Occipital lobe (tissue), 3 donors: ENCODE measurements at places on chromosomes 16 and 17. TPM values are rescaled to one million over a fixed set of nuclear protein-coding genes. Genes with fewer than 3 reads are reported as not detected.

Gene TMEM238L
- not detected for total RNA-seq

Gene REXO5
- total RNA-seq = 9.4 TPM

Gene RNF227
- 7.3 TPM for total RNA-seq

Gene HSPB9
- total RNA-seq = not detected

Gene KRTAP2-3
- not detected for total RNA-seq

Gene PRAC2
- not detected for total RNA-seq

Gene ZNF276
- total RNA-seq = 14.2 TPM

Gene KRT33A
- not detected for total RNA-seq

Gene MTMR4
- 119 TPM for total RNA-seq

Gene RAC3
- total RNA-seq = 76.0 TPM

Gene TMC7
- 2.8 TPM for total RNA-seq

Gene RAB26
- total RNA-seq = 5.8 TPM

Gene SLC9A5
- 1.2 TPM for total RNA-seq

Gene CCDC200
- total RNA-seq = not detected

Gene TNP2
- total RNA-seq = not detected

Gene CD68
- total RNA-seq = 0.62 TPM

Gene SLC38A8
- not detected for total RNA-seq

Gene IGSF6
- 3.1 TPM for total RNA-seq

Gene CDH3
- total RNA-seq = 7.5 TPM

Gene KRT16
- total RNA-seq = not detected

Gene LITAFD
- total RNA-seq = not detected

Gene KCTD19
- total RNA-seq = 0.31 TPM

Gene CSF3
- 0.16 TPM for total RNA-seq

Gene CCL7
- total RNA-seq = not detected

Gene MMP25
- 0.62 TPM for total RNA-seq

Gene NFATC3
- 23.2 TPM for total RNA-seq

Gene MPP2
- total RNA-seq = 14.2 TPM

Gene SLC52A1
- not detected for total RNA-seq

Gene P2RX5
- 10.0 TPM for total RNA-seq

Gene YBX2
- 2.7 TPM for total RNA-seq

Gene SMTNL2
- 3.7 TPM for total RNA-seq

Gene VTN
- total RNA-seq = 0.31 TPM

Gene NR1D1
- total RNA-seq = 0.78 TPM

Gene CDT1
- 1.6 TPM for total RNA-seq

Gene PRPF8
- 71.1 TPM for total RNA-seq

Gene NOD2
- 0.16 TPM for total RNA-seq

Gene PRR35
- total RNA-seq = not detected

Gene SLC6A2
- total RNA-seq = not detected

Gene NSMCE1
- 26.4 TPM for total RNA-seq
